ENCODE measurements at places on chromosomes 16 and 17. TPM values are rescaled to one million over a fixed set of nuclear protein-coding genes. Genes with fewer than 3 reads are reported as not detected.

GRCh38 chr16:733382-734207 lies 6.7 kb downstream of the HAGHL start:
- peak; percentile 8 for DNase-seq

The SCNN1G gene
- total RNA-seq = 0.13 TPM

DNA sequence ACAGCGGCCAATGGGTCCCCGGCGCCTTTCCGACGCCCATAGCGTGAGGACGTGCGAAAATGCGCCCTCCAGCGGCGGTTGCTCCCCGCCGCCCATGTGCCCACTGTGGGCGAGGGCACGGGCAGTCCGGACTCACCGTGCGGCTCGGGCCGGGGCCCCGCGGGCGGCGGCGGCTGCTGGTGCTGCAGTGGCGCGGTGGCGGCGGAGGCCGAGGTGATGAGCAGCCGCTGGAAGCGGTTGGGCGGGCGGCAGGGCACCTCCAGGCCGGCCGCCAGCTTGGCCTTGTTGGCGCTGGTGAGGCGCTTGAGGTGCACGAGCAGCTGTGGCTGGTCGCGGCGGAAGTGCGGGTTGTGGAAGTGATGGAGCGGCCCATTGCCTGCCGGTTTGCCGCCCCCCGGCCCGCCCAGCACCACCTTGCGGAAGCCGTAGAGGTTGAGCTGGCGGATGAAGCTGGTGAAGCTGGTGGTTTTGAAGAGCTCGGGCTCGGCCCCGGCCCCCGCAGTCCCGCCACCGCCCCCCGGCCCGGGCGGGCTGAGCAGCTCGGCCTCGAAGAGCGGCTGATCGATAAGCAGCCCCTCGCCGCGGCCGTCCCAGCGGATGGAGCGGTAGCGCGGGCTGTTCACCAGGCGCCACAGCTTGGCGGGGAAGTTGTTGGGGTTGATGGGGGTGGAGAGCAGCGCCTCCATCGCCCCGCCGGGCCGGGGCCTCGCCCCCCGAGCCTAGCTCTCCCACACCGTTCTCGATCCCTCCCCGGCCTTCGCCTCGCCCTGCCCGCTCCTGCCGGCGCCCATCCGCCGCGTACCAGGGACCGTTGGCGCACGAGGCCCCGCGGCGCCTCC lies at the start of gene HSF5:
TSS of gene HSF5 (minus strand) at position 820 of the 839 bp plus-strand sequence. CDS start at position 686, 134 bp downstream.
- DNase-seq = peak; percentile 50

DNA sequence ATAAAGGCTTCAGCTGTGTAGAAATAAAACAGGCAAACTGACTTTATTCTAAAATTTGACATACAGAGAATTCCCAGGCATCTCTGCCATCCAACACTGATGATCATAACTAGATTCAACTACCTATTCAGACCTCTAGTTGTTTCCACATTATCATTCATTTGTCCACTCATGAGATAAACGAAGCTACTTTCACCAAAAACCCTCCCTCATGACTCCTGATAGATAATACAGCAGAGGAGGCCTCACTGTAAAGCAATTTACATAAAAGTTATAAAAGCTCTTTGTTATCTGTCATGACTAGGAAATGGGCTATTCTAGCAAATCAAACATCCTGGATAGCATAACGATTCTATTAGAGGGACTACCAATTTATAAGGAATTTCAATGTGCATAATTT lies 19.6 kb upstream of the RFFL start:
- DNase-seq = no peak

The MYH8 gene
- not detected for total RNA-seq

- DNase-seq = no peak
Observed at GRCh38 chr17:17176341-17176740, 29.8 kb downstream of the PLD6 start.

DNA sequence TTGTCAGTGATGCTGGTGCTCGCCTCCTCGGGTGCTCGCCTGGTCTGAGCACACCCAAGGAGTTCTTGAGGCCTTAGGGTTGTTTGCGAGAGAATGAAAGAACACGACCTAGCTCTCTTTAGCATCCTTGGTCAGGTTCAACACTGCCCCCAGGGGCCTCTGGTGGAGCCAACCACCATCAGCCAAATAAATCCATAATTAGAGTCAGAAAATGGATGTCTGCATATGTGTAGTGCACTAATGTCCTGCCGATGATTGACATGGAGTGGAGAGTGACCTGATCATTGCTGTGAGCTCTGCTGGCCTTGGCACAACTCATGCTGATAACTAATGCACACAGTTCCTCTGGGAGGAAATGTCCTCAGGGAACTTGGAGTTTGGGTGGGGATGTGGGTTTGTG lies 8.2 kb upstream of the STH start:
- DNase-seq = no peak

The OTOA gene
- 0.29 TPM for total RNA-seq

- no peak for DNase-seq
Observed at GRCh38 chr17:2170023-2170422, 115.1 kb downstream of the HIC1 start.

GRCh38 chr17:63477480-63478440 lies 899 bp downstream of the ACE start:
- no peak for DNase-seq

The DNASE1L2 gene
- total RNA-seq = 0.65 TPM

The CCL4 gene
- total RNA-seq = 2.3 TPM

GRCh38 chr17:30939051-30939689 lies 17.4 kb downstream of the ADAP2 start:
- no peak for DNase-seq

DNA sequence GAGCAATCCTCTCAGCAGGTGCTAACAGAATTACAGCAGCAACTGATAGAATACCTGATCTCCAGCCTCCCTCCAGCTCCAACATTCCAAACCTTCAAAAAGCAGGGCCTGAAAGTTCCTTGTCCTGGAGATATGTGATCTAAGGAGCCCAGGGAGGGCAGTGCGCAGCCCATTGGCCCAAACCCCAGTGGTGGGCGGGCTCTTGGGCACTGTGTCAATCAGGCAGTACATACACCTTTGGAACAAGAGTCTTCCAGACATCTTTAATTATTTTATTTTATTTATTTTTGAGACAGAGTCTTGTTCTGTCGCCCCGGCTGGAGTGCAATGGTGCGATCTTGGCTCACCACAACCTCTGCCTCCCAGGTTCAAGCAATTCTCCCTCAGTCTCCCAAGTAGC lies 24.2 kb downstream of the SLC12A3 start:
- no peak for DNase-seq

- DNase-seq = no peak
Observed at GRCh38 chr16:81421536-81421935, 23.1 kb upstream of the CMIP start.

- DNase-seq = no peak
Observed at GRCh38 chr16:12422233-12422632, 381.5 kb downstream of the CPPED1 start.

GRCh38 chr17:30366536-30366935 lies 12.2 kb upstream of the CPD start:
- no peak for DNase-seq
